K562 (cell line): ENCODE measurements at places on chromosomes 6 and 20.
A peak's percentile ranks its signal among the peaks of the same experiment; 100 is the strongest.

DNA sequence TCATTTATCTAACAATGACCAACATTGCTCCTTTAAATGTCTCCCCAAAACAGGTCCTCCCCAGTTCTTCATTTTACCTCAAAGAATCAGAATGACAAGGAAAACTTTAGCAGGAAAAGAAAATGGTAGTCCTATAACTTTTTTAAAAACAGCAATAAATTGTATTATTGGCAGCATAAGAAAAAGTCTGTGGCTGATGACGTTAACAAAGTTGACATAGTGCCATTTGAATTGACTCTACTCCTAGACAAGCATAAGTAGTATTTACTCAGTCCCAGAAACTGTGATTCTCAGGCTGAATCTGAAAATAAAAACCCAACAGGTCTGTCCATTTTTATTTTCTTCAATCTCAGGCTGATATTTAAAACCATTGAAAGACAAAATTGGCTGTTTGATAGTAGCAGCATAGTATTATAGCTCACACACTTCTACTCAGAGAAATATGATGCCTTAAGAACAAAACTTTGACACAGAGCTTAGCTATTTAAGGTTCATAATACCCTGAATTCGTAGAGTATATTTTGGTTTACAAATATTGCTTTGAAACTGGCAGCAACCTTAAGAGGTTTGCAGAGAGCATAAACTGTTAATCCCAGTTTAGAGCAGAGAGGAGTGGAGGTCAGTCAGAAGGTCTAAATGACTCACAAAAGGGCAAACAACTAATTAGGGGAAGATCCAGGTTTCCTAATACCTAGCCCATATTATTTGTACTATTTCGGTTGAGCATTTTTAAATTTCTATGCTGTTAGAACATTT is 35.0 kb upstream of the TENT5A start:
- no peaks in the 10 kb centered on the region for H3K36me3 ChIP-seq
- DNase-seq: no peak
- H3K27ac ChIP-seq: no peak overlapping the region
- no peak overlapping the region for H3K4me3 ChIP-seq
- no peaks in the 10 kb centered on the region for H3K27me3 ChIP-seq

- H3K36me3 ChIP-seq: no peaks in the 10 kb centered on the region
- H3K27me3 ChIP-seq: peaks cover 11% of the 10 kb centered on the region; the same call in 2 of the 3 replicates
- no peak for DNase-seq
- H3K27ac ChIP-seq: no peak overlapping the region
- H3K4me3 ChIP-seq: no peak overlapping the region
Observed at GRCh38 chr6:29554764-29555163, 4.8 kb downstream of the UBD start.

- H3K4me1 ChIP-seq: no peaks in the 10 kb centered on the region
- no peaks in the 10 kb centered on the region for H3K27me3 ChIP-seq
- no peak overlapping the region for H3K27ac ChIP-seq
- DNase-seq: no peak
- no peaks in the 10 kb centered on the region for H3K36me3 ChIP-seq
Observed at GRCh38 chr6:22808466-22808865, 239.1 kb downstream of the HDGFL1 start.

- no peak overlapping the region for H3K4me3 ChIP-seq
- no peak overlapping the region for H3K27ac ChIP-seq
- no peaks in the 10 kb centered on the region for H3K4me1 ChIP-seq
Observed at GRCh38 chr20:8647961-8648441, 420.9 kb upstream of the PLCB4 start.

DNA sequence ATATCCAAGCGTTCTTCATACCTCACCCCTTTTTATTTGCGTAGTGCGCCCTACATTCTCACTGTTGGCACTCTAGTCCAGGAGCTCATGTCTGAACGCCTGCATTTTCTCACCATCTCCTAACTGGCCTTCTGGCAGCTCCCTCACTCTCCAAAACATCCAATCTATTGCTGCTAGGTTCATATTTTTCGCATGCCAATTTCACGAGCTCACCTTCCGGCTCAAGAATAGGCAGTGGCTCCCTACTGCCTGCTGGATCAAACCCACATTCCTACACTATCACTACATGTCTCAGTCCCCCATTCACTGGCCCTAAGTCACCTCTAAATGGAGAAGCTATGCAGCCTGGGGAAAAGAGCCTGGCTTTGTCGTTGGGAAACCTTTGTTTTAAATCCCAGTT is 115.0 kb downstream of the IPCEF1 start:
- no peak for DNase-seq
- no peak overlapping the region for H3K27ac ChIP-seq

- H3K36me3 ChIP-seq: no peaks in the 10 kb centered on the region
- H3K27me3 ChIP-seq: no peaks in the 10 kb centered on the region
- H3K4me1 ChIP-seq: no peaks in the 10 kb centered on the region
- no peak overlapping the region for H3K4me3 ChIP-seq
Observed at GRCh38 chr6:53989504-53989903, 121.7 kb upstream of the MLIP start.

GRCh38 chr6:159728531-159728964 is 1.2 kb downstream of the WTAP start:
- peaks cover 10% of the 10 kb centered on the region for H3K4me1 ChIP-seq
- H3K4me3 ChIP-seq: peak overlapping the region; percentile 88
- H3K36me3 ChIP-seq: peaks cover 35% of the 10 kb centered on the region; the same call in 2 of the 3 replicates
- DNase-seq: no peak
- peak overlapping the region; percentile 98; the same call in 2 of the 3 replicates for H3K27ac ChIP-seq

DNA sequence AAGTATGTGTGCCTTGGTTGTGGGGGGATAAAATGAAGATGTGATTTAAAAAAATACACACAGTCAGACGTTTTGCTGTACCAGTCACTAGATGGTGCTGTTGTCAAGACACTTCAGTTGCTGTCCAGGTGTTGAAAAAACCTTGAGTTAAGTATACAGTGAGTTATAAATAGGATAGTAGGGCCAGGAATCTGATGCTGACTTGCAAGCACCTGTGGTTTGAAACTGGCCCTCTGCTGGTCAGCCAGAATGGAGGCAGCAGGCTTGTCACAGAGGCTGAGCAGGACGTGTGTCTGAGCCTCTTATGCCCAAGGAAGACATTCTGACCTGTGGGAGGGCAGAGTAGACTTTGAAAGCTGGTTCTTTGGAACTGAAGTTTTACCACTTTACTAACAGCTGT is 27.8 kb downstream of the RNF8 start:
- peak; percentile 69 for DNase-seq
- no peak overlapping the region for H3K27ac ChIP-seq
- peaks cover 67% of the 10 kb centered on the region for H3K36me3 ChIP-seq
- H3K4me3 ChIP-seq: no peak overlapping the region

DNA sequence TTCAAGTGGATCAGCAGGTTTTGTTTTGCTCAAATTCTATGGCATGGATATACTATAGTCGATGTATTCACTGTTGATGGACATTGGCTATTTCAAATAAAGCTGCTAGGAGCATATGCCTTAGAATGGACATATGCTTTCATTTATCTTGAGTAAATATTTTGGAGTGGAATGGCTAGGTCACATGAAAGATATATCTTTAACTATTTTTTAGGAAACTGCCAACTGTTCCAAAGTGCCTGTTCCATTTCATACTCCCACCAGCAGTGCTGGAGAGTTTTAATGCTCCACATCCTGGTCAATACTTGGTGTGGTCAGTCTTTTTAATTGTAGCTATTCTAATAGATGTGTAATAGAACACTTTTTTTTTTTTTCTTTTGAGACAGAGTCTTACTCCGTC is 81.1 kb upstream of the PIM1 start:
- no peak overlapping the region for H3K4me3 ChIP-seq
- no peak overlapping the region for H3K27ac ChIP-seq
- DNase-seq: no peak
- no peaks in the 10 kb centered on the region for H3K36me3 ChIP-seq
- H3K27me3 ChIP-seq: no peaks in the 10 kb centered on the region

GRCh38 chr6:15472621-15473020 is 190.2 kb downstream of the DTNBP1 start:
- H3K27me3 ChIP-seq: no peaks in the 10 kb centered on the region
- no peak overlapping the region for H3K4me3 ChIP-seq
- no peak for DNase-seq
- no peaks in the 10 kb centered on the region for H3K4me1 ChIP-seq
- peaks cover 60% of the 10 kb centered on the region for H3K36me3 ChIP-seq
- no peak overlapping the region for H3K27ac ChIP-seq

GRCh38 chr6:42313038-42313437 is 95.4 kb upstream of the MRPS10 start:
- H3K27ac ChIP-seq: no peak overlapping the region
- H3K27me3 ChIP-seq: peaks cover 52% of the 10 kb centered on the region
- DNase-seq: no peak
- no peak overlapping the region for H3K4me3 ChIP-seq

GRCh38 chr6:110660066-110660655 is 155.1 kb downstream of the CDK19 start:
- no peaks in the 10 kb centered on the region for H3K36me3 ChIP-seq
- no peak overlapping the region for H3K4me3 ChIP-seq
- H3K27me3 ChIP-seq: 0 out of 2 replicates have a peak, but pooled peaks cover 4% of the 10 kb centered on the region
- no peak overlapping the region for H3K27ac ChIP-seq
- H3K4me1 ChIP-seq: no peaks in the 10 kb centered on the region; the same call in 2 of the 3 replicates

DNA sequence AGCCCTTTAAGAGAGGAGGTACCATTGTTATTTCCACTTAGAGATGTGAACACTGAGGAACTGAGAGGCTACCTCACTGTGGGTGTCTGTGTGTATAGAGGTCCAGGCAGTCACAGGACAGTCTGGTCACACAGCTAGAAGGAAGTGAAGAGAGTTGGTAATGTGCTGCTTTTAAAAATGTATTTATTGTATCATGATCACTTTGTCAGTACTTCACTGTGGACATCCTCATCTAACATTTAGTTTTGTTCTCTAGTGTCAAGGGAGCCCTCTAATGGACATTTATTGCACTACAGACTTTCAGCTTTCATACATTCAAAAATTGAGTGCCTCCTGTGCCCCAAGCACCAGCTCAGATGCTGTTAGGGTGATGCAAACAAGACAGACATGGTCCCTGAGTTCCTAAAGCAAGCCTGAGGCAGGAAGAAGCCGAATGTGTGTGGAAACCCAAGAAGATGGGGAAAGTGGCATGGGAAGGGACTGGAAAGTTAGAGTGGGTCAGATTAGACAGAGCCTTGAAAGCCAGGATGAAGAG is 123.0 kb downstream of the SLC16A10 start:
- DNase-seq: peak; percentile 21
- H3K4me1 ChIP-seq: peaks cover 7% of the 10 kb centered on the region; the same call in 2 of the 3 replicates
- no peak overlapping the region for H3K27ac ChIP-seq
- peaks cover 5% of the 10 kb centered on the region; the same call in 2 of the 3 replicates for H3K27me3 ChIP-seq
- no peak overlapping the region for H3K4me3 ChIP-seq

- H3K27me3 ChIP-seq: no peaks in the 10 kb centered on the region
- H3K4me3 ChIP-seq: no peak overlapping the region
- no peak overlapping the region for H3K27ac ChIP-seq
- DNase-seq: no peak
Observed at GRCh38 chr6:4449409-4449808, 314.0 kb upstream of the ECI2 start.

DNA sequence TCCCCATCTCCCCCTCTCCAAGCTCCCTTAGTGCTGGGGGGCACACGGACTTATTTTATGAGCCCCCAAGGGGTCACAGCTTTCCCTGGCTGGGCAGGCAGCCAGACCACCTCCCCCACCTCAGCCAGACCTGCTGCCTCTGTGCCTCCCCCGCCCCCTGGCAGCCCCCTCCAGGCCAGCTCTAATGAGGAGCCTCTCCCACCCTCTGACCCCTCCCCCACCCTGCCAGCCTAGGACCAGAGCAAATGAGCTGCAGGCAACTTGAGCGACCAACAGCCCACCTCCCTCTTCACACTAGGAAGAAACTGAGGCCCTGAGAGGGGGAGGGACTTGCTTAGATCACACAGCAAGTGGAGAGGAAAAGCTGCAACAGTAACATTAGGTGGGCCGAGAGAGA is 1.9 kb downstream of the GDF5 start:
- no peak for DNase-seq
- H3K4me1 ChIP-seq: peaks cover 20% of the 10 kb centered on the region
- no peaks in the 10 kb centered on the region for H3K36me3 ChIP-seq
- no peaks in the 10 kb centered on the region for H3K27me3 ChIP-seq

DNA sequence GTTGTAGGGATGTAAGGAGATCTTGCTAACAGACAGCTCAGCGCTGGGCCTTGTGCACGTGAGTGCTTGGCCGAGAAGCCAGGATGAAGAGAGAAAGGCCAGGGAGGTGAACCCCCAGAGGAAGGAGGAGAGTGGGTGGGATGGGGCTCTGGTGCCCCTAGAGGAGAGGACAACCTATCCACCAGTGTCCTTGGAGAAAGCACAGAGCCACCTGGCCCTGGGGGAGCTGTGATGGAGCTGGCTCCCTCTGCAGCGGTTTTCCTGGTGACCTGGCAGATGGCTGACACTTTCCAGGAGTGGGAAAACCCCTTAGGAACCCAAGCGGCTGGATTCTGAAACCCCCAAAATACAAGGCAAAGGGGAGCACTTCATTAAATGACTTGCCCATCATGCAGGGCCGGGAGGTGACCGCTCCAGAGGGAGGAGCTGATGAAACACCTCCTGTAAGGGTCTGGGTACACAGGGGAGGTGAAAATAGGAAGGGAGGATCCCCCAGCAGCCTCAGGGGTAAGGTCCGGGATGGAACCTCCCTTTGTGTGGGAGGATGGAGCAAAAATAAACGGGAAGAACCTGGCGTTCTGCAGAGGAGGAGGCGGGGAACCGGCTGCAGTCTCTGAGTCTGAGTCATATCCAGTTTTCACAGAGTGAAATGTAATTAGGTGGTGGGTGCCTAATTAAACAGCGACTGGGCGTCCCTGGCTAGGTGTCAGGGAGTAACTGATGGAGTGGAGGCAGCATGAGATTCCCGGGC is 80.4 kb downstream of the SULF2 start:
- no peak overlapping the region for H3K27ac ChIP-seq
- no peaks in the 10 kb centered on the region; the same call in 1 of the 2 replicates for H3K4me1 ChIP-seq
- no peak for DNase-seq
- H3K36me3 ChIP-seq: no peaks in the 10 kb centered on the region

DNA sequence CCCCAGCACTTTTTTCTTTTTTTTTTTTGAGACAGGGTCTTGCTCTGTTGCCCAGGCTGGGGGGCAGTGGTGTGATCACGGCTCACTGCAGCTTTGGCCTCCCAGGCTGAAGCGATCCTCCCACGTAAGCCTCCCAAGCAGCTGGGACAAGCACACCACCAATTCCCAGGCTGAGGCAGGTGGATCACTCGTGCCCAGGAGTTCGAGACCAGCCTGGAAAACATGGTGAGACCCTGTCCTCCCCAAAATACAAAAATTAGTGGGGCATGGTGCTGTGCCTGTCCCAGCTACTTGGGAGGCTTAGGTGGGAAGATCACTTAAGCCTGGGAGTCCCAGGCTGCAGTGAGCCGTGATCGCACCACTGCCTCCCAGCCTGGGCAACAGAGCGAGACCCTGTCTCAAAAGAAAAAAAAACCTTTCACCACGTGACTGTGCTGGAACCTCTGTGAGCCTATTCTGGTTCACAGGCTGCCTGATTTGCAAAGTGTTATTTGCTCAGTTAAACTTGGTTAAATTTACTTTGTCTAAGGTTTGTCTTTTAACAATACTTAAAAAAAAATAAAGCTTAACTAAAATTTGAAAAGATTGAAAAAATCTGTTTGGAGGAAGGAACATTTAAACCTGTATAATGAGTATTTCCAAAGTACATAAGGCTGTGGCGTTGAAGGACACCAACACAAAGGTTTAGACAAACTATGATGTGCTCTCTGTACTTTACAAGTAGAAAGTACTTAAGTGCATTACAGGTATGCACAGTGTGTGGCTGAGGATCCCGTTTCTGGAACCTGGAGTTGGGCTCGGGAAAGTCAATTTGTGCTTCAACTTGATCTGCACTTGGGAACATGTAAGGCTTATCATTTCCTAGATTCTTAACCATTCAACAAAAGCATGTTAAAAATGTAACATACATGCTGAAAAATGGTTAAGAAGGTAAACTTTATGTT is 55.0 kb downstream of the PPP1R3G start:
- H3K27me3 ChIP-seq: no peaks in the 10 kb centered on the region
- 0 out of 3 replicates have a peak, but pooled peaks cover 2% of the 10 kb centered on the region for H3K36me3 ChIP-seq
- no peak for DNase-seq
- H3K27ac ChIP-seq: no peak overlapping the region

- no peaks in the 10 kb centered on the region for H3K36me3 ChIP-seq
- no peak for DNase-seq
- H3K4me1 ChIP-seq: peaks cover 7% of the 10 kb centered on the region
Observed at GRCh38 chr20:37330316-37330715, 15.6 kb upstream of the SRC start.
